ENCODE measurements at places on chromosomes 4 and X.

DNA sequence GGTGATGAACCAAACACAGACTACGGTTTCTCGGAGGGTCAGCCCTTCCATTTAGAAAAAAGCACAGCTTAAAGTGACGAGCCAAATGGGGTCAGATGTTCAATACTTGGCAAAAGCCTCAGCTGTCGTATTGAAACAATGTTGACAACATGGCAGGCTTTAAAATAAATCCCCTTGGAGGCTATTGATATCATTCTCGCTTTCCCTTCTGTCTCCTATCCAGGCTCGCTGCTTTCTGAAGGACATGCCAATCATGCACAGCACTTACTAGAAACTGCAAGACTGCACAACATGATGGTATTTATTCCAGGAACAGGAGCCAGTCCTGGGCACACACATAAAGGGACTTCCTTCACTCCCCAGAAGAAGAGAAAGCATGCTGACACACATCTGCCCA, 137.9 kb downstream of the SLC7A11 start:
- no peak for DNase-seq

- no peak for DNase-seq
These were observed 385.9 kb upstream of the NOCT start for GRCh38 chr4:138629669-138630068.

DNA sequence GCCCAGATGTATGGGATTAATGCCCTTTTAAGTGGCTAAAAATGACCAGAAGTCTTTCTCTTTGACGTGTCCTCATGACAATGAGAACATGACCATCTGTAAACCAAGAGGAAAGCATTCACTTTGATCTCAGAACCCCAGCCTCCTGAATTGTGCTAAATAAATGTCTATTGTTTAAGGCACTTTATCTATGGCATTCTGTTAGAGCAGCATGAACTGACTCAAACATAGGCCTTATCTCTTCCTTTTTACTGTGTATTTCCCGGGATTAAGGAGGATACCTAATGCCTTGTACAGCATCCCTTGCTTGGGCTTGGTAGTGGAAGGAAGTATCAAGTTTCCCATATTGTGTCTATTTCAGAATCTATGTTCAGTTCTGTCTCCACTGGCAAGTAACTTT, 47.2 kb upstream of the HS3ST1 start:
- DNase-seq = no peak

DNA sequence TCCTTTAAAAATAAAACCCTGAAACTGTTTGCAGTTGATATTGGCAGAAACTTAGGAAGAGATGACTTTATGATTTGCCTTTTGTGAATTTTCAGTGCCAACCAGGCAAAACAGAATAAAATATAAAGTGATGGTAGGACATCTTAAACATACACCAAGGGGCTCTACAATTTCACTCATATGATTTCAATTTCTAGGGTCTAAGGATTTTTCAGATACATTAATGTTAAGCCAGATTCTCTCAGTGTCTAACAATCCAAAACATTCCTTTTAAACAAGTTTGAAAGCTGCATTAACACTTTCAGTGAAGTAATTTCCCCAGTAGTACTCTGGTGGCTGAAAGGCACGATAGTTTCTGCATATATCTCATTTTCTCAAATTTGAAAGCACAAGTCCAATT, 1262.0 kb upstream of the ADGRL3 start:
- DNase-seq = no peak

DNA sequence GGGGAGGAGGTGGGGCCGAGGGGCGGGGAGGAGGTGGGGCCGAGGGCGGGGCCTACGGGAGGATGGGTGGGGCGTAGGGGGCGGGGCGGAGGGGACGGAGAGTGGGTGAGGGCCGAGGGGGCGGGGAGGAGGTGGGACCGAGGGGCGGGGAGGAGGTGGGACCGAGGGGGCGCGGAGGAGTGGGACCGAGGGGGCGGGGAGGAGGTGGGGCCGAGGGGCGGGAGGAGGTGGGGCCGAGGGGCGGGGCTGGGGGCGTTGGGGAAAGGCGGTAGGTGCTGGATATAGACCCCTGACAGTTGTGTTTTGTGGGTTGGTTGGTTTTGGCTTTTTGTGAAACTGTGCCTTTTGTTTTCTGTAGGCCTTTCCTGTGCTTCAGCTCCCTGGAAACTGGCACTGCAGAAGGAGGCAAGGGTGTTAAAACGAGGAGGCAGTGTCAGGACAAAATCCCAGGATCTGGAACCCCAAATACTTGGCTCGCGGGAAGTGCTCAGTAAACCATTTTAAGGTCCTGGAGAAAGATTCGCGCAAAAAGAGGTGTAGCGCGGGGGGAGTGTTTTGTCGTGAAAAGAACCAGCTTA, 580 bp upstream of the MMGT1 start:
- no peak for DNase-seq

- no peak for DNase-seq
These were observed 42.7 kb upstream of the MGST2 start for GRCh38 chr4:139622901-139623381.

DNA sequence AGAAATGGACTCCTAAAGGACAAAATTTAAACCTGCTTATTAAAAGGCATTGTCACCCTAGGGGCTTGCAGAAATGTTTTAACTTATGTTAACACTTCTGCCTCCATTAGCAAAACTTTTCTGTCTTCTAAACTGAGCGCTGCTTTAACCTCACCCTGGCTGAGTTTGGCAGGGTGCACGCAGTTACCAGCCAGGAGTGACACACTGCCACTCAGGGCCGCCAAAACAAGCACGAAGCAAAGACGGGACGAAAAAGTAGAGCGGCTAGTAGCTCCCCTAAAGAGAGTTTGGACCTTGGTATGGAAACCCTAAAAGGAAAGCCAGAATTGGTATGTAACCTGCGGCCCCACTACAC, 23.8 kb upstream of the UVSSA start:
- no peak for DNase-seq

DNA sequence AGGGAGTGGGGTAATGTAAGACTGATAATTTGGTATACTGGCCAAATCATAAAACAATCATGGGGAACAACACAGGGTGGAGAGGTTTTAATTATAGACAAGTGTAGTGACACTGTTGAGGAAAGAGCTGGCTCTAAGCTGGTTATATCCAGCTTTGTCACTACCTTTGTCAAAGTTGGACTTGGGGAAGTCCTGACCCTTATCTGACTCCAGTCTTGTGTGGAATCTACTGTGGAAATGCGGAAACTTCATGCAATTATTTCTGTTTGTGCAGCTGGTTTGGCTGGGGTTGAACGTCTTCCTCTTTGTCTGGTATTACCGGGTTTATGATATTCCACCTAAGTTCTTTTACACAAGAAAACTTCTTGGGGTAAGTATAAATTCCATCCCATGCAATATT, 2.0 kb downstream of the CYBB start:
- DNase-seq = no peak

- DNase-seq = no peak
These were observed 101.5 kb downstream of the MXRA5 start for GRCh38 chrX:3244955-3245354.

- DNase-seq = no peak
These were observed 531 bp downstream of the RUFY3 start for GRCh38 chr4:70722199-70722791.

Measured in AML-193 (cell line).